SJSA1 (cell line): ENCODE measurements at places on chromosomes 13 and 19. TPM values are rescaled to one million over a fixed set of nuclear protein-coding genes. Genes with fewer than 3 reads are reported as not detected.
A peak's percentile ranks its signal among the peaks of the same experiment; 100 is the strongest.

GRCh38 chr19:45687599-45687998 is 4.2 kb downstream of the SNRPD2 start:
- no peaks in the 10 kb centered on the region for H3K27me3 ChIP-seq
- DNase-seq: no peak
- H3K4me1 ChIP-seq: peaks cover 4% of the 10 kb centered on the region; the same call in 1 of the 2 replicates
- no peak overlapping the region for H3K4me3 ChIP-seq
- H3K36me3 ChIP-seq: peaks cover 48% of the 10 kb centered on the region
- no peak overlapping the region for H3K27ac ChIP-seq

DNA sequence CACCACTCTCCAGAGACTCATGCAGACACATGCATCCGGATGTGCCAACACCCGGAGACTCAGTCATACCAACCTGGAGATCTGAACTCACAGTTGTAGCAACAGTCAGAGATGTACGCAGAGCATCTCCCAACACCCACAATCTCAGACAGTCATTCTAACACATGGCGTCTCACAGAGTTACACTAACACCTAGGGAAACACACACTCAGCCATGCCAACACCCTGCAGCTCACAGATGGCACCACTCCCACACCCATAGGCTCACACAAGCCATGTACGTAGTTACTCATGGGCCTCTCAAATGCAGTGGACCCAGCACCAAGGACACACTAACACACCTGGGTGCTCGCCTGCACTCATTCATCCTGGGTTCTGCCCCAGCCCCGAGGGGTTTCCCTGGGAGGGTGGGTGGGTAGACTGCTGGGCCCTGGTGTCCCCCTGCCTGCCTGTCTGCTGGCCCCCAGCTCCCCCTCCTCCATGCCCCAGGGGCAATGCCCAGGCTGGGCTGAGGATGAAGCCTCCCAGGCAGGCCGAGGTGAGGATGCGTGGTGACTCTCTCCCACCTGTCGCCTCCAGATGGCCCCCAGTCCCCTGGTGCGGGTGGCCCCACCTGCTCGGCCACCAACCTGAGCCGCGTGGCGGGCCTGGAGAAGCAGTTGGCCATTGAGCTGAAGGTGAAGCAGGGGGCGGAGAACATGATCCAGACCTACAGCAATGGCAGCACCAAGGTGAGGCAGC is 10.0 kb downstream of the PKN1 start:
- H3K4me1 ChIP-seq: no peaks in the 10 kb centered on the region
- no peak overlapping the region for H3K4me3 ChIP-seq
- peaks cover 53% of the 10 kb centered on the region for H3K36me3 ChIP-seq
- no peak for DNase-seq
- H3K27me3 ChIP-seq: no peaks in the 10 kb centered on the region

Gene C19orf12
- 35.3 and 40.1 TPM in 2 replicates for total RNA-seq

Gene CASP14
- not detected in 2 replicates for total RNA-seq

GRCh38 chr13:111175935-111176334 is 60.8 kb downstream of the ARHGEF7 start:
- peaks cover 27% of the 10 kb centered on the region for H3K4me1 ChIP-seq
- H3K36me3 ChIP-seq: peaks cover 77% of the 10 kb centered on the region
- H3K27me3 ChIP-seq: no peaks in the 10 kb centered on the region
- H3K27ac ChIP-seq: no peak overlapping the region; the same call in 1 of the 2 replicates
- no peak overlapping the region for H3K4me3 ChIP-seq

GRCh38 chr13:103614761-103615160 is 548.5 kb upstream of the SLC10A2 start:
- no peak overlapping the region for H3K27ac ChIP-seq
- peaks cover 36% of the 10 kb centered on the region for H3K27me3 ChIP-seq
- no peak overlapping the region for H3K4me3 ChIP-seq

DNA sequence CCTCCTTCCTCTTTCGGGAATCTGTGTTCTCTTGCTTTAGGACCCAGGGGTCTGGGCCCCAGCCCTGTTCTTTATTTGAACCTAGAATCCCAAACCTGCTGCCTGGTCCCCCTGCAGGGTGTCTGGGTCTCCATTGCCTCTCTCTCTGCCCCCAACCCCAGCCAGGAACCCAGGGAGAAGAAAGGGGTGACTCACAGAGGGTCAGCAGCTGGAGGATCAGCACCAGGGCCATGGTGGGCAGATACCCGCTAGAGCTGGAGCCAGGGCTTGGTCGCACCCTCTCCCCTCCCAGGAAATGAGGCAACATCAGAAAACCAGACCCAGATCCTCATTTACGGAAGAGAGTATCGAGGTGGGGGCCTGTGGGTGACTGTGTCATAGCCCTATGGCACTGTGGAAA is at the start of gene OSCAR:
OSCAR (minus strand) TSS at position 243 of the 400 bp plus-strand sequence; CDS start at position 232, 11 bp downstream.
- H3K27ac ChIP-seq: no peak within 1 kb of the TSS
- H3K4me1 ChIP-seq: no peaks in the 10 kb centered on the region
- no peak for DNase-seq
- peaks cover 3% of the 10 kb centered on the region; the same call in 1 of the 2 replicates for H3K36me3 ChIP-seq
- no peak within 1 kb of the TSS for H3K4me3 ChIP-seq

GRCh38 chr19:52086481-52086880 is 9.1 kb downstream of the ZNF841 start:
- H3K4me1 ChIP-seq: no peaks in the 10 kb centered on the region
- H3K27me3 ChIP-seq: no peaks in the 10 kb centered on the region
- no peak for DNase-seq
- no peak overlapping the region for H3K27ac ChIP-seq
- H3K4me3 ChIP-seq: no peak overlapping the region

Gene LAIR2
- not detected in 2 replicates for total RNA-seq

DNA sequence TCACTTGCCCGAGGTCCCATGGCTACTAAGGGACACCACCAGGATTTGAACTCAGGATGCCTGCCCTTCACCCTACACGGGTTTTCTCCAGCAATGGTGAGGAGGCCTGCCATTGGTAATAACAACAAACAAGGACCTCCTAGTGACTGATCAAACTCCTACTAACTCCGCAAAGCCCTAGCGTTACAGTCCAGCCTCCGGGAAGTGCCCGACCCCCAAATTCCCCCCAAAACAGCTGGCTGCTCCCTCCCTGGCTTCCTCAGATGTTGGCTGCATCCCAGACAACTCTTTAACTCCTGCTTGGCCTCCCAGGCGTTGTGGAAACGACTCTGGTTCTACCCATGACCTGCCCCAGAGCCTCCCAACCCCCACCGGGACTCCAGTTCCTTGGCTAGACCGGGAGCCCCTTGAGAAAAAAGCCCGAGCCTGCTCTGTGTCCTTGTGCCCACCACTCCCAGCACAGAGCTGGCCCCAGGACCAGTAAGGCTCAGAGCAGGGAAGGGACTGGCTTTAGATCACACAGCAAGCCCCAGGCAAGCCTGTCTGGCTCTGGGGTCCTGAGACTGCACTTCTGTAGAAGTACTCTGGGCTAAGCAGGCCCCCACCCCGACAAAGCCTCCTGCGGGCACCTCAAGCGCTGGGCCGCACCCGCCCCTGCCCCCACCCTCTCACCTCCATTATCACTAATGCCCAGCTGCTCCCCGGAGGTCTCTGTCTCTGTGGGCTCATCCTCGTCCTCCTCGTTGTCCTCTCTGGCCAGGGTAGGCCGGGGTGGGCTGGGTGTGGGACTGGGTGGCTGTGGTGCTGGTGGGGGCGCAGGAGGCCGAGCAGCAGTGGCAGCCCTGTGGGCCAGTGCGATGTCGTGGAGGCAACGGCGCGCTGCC is 4.7 kb downstream of the AKT1S1 start:
- H3K4me3 ChIP-seq: no peak overlapping the region
- no peaks in the 10 kb centered on the region for H3K27me3 ChIP-seq
- no peak for DNase-seq
- peaks cover 17% of the 10 kb centered on the region for H3K36me3 ChIP-seq

GRCh38 chr13:74683411-74683810 is 549.2 kb upstream of the KLF12 start:
- no peaks in the 10 kb centered on the region for H3K4me1 ChIP-seq
- H3K27me3 ChIP-seq: no peaks in the 10 kb centered on the region
- H3K4me3 ChIP-seq: no peak overlapping the region
- no peak for DNase-seq
- no peak overlapping the region for H3K27ac ChIP-seq

DNA sequence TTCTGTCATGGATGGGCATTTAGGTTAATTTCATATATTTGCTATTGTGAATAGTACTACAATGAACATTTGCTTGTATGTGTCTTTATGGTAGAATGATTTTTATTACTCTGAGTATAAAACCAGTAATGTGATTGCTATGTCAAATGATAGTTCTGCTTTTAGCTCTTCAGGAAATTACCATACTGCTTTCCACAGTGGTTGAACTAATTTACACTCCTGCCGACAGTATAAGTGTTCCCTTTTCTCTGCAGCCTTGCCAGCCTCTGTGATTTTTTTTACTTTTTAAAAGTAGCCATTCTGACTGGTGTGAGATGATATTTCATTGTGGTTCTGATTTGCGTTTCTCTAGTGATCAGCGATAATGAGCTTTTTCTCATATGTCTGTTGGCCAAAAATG is 6.5 kb downstream of the SIGLEC7 start:
- no peak for DNase-seq
- no peaks in the 10 kb centered on the region for H3K36me3 ChIP-seq
- no peak overlapping the region for H3K27ac ChIP-seq
- H3K4me1 ChIP-seq: no peaks in the 10 kb centered on the region
- peaks cover 4% of the 10 kb centered on the region for H3K27me3 ChIP-seq

GRCh38 chr13:100275746-100276145 is 186.9 kb downstream of the PCCA start:
- peaks cover 27% of the 10 kb centered on the region for H3K36me3 ChIP-seq
- H3K27ac ChIP-seq: 0 out of 2 replicates have a peak overlapping the region, but pooled peaks have one; percentile 1
